ENCODE measurements at places on chromosomes 5 and 9.

GRCh38 chr5:51034222-51034901 is 348.9 kb upstream of the ISL1 start:
- DNase-seq, result no peak

DNA sequence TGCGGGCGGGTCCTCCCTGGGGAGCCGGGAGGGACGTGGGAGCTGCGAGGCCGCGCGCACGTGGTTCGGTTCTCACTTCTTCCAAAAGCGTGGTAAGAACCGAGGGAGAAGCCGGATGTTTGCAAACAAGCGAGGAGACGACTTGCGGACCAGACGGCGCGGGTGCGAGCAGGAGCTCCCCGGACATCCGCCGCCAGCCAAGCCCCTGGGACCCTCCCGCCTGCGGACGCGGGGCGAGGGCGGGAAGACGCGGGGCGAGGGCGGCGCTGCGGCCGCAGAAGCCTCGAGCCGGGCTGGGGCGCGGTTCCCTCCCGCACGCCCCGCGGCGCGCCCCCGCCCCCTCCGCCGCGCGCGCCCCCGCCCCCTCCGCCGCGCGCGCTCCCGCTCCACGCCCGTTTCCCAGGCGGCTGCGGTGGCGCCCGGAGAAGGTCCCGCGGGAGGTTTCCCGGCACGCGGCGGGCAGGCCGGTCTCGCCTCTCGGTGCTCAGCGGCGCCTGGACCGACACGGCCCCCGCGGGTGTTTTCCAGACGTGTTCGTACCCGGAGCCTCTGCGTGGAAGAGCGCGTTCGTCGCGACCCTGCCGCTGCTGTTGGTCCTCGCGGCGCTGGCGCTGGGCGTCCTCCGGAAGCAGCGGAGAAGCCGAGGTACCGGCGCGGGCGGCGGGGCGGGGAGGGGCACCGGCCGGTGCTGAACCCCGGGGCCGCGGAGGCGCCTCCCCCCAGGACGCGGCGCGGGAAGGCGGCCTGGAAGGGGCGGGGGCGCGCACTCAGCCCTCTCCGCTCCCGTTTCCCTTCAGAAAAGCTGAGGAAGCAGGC is 12.8 kb downstream of the BTNL9 start:
- no peak for DNase-seq

DNA sequence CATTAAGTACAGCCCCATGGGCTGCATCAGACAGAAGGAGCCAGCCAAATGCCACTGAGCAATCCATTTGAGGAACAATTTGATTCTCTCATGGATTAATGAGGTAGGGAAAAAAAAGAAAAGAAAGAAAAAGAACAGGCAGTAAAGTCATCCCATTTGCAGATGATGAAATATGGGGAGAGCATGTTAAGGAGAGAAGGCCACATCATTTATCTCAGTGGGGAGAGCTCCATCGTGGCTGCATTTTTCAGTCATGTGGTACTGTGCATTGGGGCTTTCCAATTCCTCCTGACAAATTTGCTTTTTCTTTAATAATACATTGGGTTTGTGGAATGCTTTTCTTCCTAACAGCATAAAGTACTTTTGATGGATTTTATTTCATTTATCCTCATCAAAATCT is 375.2 kb upstream of the TLE4 start:
- no peak for DNase-seq

DNA sequence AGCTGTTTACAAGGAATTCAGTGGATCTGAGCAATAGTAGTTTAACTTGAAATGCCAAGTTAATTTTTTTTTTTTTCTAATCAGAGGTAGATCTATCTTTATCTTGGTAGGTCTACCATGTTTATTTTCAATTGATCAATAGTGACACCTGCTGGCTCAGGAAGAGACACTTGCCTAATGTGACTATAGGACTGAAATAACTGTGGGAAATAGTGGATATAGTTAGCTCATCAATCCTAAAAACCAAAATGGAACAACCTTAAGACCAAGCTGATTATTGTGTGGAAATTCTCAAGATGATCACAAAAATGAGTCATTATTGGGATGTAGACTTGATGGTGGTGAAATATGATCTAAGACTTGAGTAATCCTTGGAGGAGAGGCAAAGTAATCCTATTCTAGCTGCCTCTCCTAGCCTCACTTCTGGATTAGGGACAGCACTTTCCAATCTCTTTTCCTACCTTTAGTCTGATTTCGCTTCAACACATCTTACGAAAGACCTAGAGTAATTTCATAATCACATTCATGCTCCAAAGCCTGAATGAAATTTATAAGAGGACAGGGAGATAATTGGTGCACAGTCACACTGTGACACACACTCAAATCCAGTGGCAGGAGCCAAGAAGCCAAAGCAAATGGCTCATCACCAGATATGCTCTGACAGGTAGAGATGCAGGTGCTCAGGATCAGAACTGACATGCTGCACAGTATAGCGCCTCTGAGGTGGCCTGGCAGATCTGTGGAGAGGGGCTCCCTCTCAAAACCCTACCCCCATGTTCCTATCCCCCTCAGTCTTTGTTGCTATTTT is 156.3 kb downstream of the HMHB1 start:
- DNase-seq, result no peak

DNA sequence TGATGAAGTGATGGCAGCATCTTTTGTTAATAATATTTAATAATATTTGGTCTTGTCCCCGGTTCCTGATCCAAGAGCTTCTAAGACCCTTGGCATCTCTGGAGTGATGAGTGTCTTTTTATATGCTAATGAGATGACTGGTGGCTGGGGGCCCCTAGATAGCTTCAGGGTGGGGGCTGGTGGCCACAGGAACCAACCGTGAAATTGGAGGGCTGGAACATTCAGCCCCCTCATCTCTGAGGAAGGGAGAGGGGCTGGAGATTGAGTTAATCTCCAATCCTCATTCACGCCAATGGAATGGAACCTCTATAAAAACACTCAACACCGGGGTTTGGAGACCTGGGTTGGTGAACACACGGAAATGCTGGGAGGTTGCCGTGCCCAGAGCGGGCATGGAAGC is 78.2 kb upstream of the RAPGEF1 start:
- no peak for DNase-seq

DNA sequence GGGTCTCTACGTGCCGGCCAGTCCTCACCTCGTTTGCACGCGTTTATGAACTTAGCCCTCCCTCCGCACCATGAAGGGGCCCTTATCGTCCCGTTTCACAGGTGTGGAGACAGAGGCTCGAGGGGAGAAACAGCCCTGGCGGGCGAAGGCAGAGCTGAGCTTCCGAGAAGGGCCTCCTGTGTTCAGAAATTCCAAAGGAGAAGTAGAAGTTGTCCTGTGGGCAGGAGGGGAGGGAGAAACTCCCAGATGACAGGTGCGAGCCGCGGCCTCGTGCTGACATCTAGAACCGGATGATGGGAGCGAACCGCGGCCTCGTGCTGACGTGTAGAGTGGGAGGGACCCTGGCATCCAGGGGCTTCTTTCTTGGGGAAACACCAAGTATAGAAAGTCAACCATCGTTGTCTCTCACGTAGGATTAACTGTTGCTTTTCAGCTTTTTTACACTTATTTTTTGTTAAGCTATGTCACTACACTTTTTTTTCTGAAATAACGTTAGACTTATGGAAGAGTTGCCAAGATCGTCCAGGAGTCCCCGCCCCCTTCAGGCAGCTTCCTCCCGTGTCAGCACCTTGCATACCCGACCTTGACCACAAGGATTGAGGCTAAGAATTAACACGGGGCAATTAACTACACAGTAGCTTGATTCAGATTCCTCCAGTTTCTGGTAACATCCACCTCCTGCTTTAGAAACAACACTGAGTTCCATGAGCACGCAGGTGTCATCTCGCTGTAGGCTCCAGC is 42.8 kb upstream of the NKD2 start:
- DNase-seq, result no peak

DNA sequence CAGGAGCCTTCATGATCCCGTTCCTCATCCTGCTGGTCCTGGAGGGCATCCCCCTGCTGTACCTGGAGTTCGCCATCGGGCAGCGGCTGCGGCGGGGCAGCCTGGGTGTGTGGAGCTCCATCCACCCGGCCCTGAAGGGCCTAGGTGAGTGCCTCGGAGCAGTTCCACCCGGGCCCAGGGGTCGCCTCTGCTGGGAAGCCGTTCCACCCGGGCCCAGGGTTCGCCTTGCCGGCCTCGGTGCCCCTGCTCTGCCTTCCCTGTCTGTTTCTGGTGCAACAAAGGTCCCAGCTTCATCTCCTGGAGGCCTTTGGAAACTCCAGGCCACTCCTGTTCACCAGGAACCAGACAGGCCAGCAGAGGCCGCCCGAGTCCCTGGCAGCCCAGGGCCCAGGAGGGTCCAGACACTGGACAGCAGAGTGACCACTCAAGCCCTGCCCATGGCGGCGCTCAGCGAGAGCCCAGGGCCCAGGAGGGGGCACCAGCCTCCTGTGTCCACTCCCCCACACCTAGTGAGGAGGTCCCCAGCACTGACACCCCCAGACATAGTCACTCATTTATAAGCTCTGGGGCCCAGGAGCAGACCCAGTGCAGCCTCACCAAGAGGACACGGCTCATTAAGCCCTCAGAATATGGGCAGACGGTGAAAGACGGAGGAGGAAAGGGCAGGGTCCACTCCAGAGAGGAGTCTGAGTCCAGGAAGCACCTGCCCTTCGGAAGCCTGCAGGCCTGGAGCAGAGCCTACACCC is 7.5 kb downstream of the SLC6A19 start:
- DNase-seq, result no peak

GRCh38 chr5:133843911-133844310 is 124.5 kb downstream of the C5orf15 start:
- DNase-seq, result no peak

GRCh38 chr9:18906656-18907395 is 126.2 kb downstream of the SAXO1 start:
- no peak for DNase-seq

DNA sequence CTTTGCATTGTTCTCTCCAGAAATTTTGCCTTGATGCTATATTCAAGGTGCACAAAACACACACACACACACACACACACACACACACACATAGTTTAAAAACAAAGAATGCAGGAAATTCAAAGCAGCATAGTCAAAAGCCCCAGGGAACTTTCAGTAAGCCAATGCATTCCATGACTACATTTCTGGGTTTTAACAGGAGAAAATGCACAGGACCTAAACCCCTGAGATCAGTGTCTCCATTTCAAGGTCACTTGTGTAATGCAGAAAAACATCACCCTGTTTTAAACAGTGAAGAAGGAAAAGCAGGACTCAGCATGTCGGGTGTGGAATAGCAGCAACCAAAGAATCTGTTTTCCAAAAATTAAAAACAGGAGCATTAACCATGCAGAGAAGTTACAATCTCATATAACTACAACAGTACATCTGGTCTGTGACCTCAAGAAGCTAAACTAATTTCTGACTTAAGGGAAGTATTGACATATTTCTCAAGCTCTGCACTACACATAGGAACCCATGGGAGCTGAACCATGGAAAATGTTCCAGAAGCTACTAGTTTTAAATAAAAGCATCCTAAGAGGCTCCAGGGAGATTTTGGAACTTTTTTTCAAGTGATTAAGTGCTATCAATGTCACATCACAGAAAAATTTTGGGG is 296.7 kb downstream of the HINT1 start:
- DNase-seq, result no peak

- no peak for DNase-seq
Observed at GRCh38 chr5:88045931-88046461, 222.6 kb downstream of the TMEM161B start.

- no peak for DNase-seq
Observed at GRCh38 chr9:116049456-116049855, 104.1 kb upstream of the PAPPA start.

GRCh38 chr5:78293851-78294247 is 649 bp downstream of the AP3B1 start:
- DNase-seq, result no peak

DNA sequence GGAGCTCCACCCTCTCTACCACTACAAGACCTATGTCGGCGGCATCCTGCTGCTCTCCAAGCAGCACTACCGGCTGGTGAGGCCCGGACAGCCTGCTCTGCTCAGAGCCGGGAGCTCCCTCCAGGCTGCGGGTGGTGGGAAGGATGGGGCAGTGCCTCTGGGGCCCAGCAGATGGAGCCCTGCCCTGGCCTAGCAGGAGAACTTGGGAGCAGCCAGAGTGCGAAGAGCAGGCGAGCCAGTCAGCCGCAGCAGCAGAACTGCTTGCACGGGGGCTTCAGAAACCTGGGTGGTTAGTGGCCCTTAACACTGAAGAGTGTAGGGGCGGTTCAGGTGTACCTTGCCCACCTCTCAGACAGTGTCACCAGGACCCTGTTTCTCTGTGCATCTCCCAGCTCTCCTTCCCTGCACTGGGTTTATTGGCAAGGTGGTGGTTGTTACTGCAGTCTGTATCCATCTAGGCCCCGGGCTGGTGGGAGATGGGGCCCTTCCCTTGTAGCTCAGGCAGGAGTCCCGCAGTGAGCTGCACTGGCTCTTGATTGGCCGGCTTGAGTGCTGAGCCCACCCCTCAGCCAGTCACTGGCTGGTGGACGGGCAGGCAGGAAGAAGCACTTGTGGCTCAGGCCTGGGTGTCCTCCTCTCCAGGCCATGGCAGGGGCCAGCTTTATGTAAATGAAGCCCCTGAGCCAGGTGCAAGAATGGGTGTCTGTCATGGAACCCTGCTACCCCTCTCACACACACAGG is 7.7 kb downstream of the B4GALT7 start:
- DNase-seq, result peak; percentile 72

DNA sequence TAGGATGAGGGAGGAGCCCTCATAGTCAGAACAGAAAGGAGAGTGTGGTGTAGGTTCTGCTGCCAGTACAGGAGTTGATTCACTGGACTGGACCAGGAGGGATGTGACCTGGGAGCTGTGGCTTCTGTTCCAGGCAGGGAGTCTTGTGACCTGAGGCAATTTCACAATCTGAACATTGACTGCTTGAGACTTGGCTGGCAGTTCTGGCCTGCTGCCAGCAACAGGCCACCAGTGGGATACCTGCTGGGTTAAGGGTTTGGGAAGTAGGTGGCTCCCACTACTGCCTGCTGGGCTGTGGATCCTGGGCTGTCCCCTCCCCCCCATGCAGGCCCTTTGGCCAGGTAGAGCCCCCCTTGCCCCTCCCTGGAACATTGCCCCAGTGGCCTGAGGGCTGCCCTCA is 268.6 kb upstream of the ARRDC3 start:
- no peak for DNase-seq

DNA sequence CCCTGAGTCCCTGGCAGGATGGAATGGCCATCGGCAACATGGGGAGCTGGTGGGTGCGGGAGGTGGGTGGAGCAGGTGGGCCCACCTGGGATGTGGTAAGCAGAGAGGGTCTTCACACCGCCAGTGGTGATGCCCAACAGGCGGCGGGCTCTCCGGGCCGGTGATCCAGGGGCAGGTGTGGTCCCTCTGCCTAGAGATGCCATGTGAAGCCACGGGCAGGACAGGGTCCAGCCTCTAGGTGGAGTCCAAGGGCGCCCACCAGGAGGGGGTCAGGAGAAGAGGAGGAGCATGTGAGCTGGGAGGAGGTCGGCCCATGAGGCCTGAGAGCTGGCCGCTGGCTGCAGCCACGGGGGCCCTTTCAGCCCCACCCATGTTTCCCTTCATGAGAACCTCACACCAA is 221.1 kb downstream of the FANCC start:
- DNase-seq, result no peak

- no peak for DNase-seq
Observed at GRCh38 chr9:27460226-27461023, 63.7 kb upstream of the IFNK start.

DNA sequence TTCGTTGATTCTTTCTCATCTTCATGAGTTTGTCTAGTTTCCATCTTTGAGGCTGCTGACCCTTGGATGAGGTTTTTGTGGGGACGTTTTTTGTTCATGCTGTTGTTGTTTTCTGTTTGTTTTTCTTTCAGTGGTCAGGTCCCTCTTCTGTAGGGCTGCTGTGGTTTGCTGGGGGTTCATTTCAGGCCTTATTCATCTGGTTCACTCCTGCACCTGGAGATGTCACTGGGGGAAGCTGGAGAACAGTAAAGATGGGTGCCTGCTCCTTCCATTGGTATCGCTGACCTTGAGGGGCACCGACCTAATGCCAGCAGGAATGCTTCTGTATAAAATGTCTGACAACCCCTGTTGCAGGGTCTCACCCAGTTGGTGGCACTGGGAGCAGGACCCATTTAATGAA is 8.5 kb downstream of the OR1N2 start:
- no peak for DNase-seq
